ENCODE measurements at places on chromosomes 4 and X. TPM values are rescaled to one million over a fixed set of nuclear protein-coding genes. Genes with fewer than 3 reads are reported as not detected.

GRCh38 chr4:136156947-136157346, 1375.3 kb downstream of the PCDH18 start:
- no peak overlapping the region for H3K27ac ChIP-seq
- H3K36me3 ChIP-seq, result no peaks in the 10 kb centered on the region
- no peak overlapping the region for H3K4me3 ChIP-seq
- H3K27me3 ChIP-seq, result no peaks in the 10 kb centered on the region
- H3K4me1 ChIP-seq, result peaks cover 7% of the 10 kb centered on the region
- DNase-seq, result peak; percentile 16

PLK4 gene
- 37.3 TPM for total RNA-seq

DCAF12L2 gene
- total RNA-seq, result 1.9 TPM

- 0 out of 2 replicates have a peak, but pooled peaks cover 4% of the 10 kb centered on the region for H3K36me3 ChIP-seq
- H3K4me1 ChIP-seq, result no peaks in the 10 kb centered on the region
- no peak overlapping the region for H3K4me3 ChIP-seq
- no peaks in the 10 kb centered on the region for H3K27me3 ChIP-seq
These were observed 35.0 kb upstream of the CLCN4 start for GRCh38 chrX:10121787-10122186.

GRCh38 chr4:38015886-38016515, 55.8 kb downstream of the PTTG2 start:
- H3K27ac ChIP-seq, result no peak overlapping the region
- H3K4me3 ChIP-seq, result no peak overlapping the region
- no peaks in the 10 kb centered on the region for H3K27me3 ChIP-seq
- peaks cover 8% of the 10 kb centered on the region for H3K36me3 ChIP-seq
- H3K4me1 ChIP-seq, result no peaks in the 10 kb centered on the region
